ENCODE measurements at places on chromosomes 16 and 17. TPM values are rescaled to one million over a fixed set of nuclear protein-coding genes. Genes with fewer than 3 reads are reported as not detected.

GRCh38 chr16:6958184-6958583 lies 374.5 kb upstream of the RBFOX1 start:
- DNase-seq, result no peak

GRCh38 chr17:4331614-4332013 lies 34.9 kb downstream of the UBE2G1 start:
- DNase-seq, result no peak

GCGR gene
- not detected for total RNA-seq

- no peak for DNase-seq
Observed at GRCh38 chr17:13099089-13099735, 81.4 kb upstream of the ELAC2 start.

ZNF423 gene
- not detected for total RNA-seq

TMEM100 gene
- 0.43 TPM for total RNA-seq

KRT12 gene
- not detected for total RNA-seq

- DNase-seq, result no peak
Observed at GRCh38 chr16:68197250-68197649, 38.7 kb downstream of the ESRP2 start.

- no peak for DNase-seq
Observed at GRCh38 chr17:75241502-75241901, 19.9 kb downstream of the GGA3 start.

PRSS33 gene
- total RNA-seq, result not detected

DNA sequence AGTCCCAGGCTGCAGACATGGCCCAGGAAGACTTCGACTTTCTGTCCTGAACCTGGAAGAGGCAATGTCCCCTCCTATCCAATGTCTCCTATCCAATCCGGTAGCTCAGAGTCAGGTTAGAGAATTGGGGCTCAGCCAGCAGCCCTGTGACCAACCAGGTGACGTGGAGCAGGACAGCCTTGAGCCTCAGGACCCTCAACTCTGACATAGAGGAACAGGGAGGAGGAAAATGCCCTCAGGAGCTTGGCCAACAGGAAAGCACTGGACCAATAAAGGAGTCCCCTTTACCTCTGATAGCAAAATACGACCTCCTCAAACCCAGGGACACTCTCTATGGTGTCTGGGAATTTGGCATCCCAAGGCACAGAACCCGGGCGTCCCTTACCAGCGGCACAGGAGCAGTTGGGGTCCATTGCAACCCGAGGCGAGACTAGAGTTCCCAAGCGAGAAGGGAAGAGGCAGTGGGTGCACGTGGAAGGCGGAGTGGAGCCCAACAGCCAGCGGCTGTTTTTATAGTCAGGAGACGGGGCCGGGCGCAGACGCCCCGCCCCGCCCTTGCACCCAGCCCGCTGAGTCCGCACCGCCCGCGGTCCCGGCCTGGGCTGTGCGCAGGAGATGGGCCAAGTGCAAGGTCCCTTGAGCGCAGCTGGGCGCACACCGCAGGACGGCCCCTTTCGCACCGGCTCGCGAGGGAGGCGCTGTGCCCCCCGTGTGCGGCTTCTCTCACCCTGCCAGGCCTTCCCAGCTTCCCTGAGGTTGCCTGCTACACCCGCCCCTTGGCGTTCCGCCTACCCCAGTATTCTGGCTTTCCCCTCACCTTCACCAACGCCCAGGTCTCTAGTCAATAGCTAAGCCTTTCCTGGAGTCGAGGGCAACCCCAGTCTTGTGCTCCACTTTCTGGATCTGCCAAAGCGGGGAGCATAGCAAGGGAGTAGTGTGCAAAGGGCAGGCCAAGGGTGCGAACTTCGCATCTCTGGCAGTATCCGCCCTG lies at the start of gene MT1G:
MT1G (minus strand) TSS at position 485 of the 991 bp plus-strand sequence; CDS start at position 413, 72 bp downstream.
- DNase-seq, result no peak

SRCIN1 gene
- total RNA-seq, result 0.14 TPM

GRCh38 chr17:2634361-2634960 lies 41.0 kb downstream of the PAFAH1B1 start:
- no peak for DNase-seq

GRCh38 chr17:44782326-44782850 lies 23.6 kb downstream of the ADAM11 start:
- no peak for DNase-seq

Data from Karpas-422 (cell line).